ENCODE measurements at places on chromosomes 5 and 9. TPM values are rescaled to one million over a fixed set of nuclear protein-coding genes. Genes with fewer than 3 reads are reported as not detected.

Gene TXNDC8
- total RNA-seq: not detected

Gene CAMK4
- 0.10 TPM for total RNA-seq

Gene SHISAL2B
- total RNA-seq: not detected

Gene RAPGEF1
- 156 TPM for total RNA-seq

Gene FGF1
- total RNA-seq: 43.6 TPM

Gene OR1J2
- not detected for total RNA-seq

Gene NTNG2
- 1.9 TPM for total RNA-seq

Gene CMYA5
- total RNA-seq: 960 TPM

Gene PLEKHG4B
- total RNA-seq: not detected

Gene CTSV
- 0.27 TPM for total RNA-seq

Gene ADRA1B
- 1.4 TPM for total RNA-seq

Gene PRLR
- 0.40 TPM for total RNA-seq

Gene TUBB4B
- 439 TPM for total RNA-seq

Gene DAP
- total RNA-seq: 16.9 TPM

Gene PIP5KL1
- total RNA-seq: not detected

Gene SLC36A2
- 0.22 TPM for total RNA-seq

Gene SVEP1
- 5.7 TPM for total RNA-seq

Gene CDH6
- total RNA-seq: 2.6 TPM

Gene ENHO
- 0.40 TPM for total RNA-seq

Gene B4GALT1
- total RNA-seq: 42.5 TPM

Gene PRR7
- 0.40 TPM for total RNA-seq

Gene PFN3
- not detected for total RNA-seq

Gene LTC4S
- 7.1 TPM for total RNA-seq

Gene SH3PXD2B
- 5.0 TPM for total RNA-seq

Gene IL4
- not detected for total RNA-seq

Gene ANKRD31
- total RNA-seq: not detected

Gene SLC25A2
- not detected for total RNA-seq

Gene PCDHAC2
- total RNA-seq: 0.10 TPM

Gene MBLAC2
- 4.1 TPM for total RNA-seq

Gene FYB1
- 5.8 TPM for total RNA-seq

Gene SMIM27
- 19.1 TPM for total RNA-seq

Gene GMCL2
- not detected for total RNA-seq
